ENCODE measurements at places on chromosomes 6 and 20.

- no peak for DNase-seq
Measured at GRCh38 chr6:3205913-3206312, 21.5 kb downstream of the TUBB2B start.

- no peak for DNase-seq
Measured at GRCh38 chr6:109870089-109870410, 108.1 kb upstream of the GPR6 start.

DNA sequence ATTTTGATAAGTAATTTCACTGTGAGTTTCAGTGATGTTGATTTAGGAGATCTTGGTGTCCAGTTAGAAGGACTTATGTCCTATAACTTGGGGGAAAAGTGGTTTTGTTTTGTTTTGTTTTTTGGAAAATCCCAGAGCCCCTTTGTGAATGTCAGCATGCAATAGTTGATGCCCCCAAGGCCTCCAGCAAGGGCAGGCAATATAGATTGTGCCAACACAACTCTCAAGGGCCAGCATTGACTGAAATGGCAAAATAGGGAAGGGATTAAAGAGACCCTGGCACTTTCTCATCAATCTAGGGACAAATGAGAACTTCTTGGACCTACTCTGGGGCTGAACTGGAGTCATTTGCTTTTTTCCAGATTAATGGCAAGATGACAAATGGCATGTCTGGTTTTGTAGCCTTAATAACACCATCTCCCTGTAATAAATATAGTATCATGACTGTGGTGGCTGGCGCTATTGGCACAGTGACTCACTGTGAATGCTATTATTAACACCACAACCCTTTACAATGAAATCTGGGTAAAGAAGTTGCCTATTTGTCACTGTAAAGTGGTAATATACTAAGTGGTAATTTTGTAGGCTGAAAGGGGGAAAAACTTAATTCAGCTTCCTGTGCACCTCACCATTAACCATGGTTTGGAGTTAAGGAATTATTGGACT, 51.8 kb downstream of the ABRACL start:
- no peak for DNase-seq

DNA sequence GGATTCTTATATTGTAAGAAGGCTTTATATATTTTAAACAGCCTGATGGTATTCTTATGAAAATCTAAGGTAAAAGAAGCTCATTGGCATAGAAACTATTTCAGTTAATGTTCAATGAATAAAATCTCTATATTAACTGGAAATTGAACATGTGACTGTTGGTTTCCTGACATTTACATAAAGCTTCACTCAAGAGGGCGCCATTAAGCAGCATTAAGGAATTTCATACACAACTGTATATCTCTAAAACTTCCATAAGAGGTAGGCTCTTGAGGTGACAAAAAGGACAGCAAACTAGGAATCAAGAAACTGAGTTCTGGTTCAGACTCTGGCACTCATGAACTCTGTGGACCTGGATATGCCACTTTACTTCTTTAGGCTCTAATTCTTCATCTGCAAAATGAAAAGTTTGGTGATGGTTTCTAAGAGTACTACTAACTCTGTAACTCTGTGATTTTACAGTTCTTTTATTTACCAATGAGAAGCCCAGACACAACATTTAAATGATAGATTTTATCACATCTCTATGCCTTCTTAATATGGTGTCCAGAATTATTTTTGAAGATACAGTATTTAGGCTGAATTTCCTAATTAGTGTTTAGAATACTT, 147.5 kb downstream of the FLRT3 start:
- DNase-seq, result no peak

GRCh38 chr20:39661833-39662232, 699.7 kb downstream of the DHX35 start:
- no peak for DNase-seq

DNA sequence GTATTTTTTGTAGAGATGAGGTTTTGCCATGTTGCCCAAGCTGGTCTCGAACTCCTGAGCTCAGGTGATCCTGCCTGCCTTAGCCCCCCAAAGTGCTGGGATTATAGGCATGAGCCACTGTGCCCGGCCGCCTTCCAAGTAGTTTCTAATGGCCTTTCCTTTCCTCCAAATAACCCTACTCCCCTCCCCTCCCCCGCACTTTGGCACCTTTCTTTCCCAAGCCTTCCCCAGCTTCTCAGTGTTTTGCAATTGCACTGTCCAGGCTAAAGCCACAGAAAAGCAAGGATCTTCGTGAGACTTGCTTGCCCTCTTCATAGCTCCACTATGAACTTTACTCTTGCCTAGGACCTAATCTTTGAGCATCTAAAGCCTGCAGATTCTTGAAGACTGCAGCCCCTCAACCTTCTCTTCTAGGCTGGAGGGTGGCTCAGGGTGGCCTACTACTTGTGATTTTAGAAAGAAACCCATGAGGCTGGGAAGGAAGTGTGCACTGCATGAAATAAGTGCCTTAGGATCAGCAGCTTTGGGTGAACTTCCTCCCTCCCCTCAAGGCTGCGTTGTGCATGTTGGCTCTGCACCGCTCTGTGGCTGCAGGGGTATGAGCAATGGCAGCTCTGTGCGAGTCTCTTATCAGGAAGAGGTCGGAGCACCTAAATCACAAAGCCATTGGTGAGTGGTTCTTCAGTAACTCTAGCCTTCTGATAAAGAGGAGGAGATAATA, 152.4 kb upstream of the SNX9 start:
- DNase-seq, result no peak

- DNase-seq, result no peak
Measured at GRCh38 chr6:26021001-26021349, 58.4 kb downstream of the TRIM38 start.

- DNase-seq, result no peak
Measured at GRCh38 chr20:36582821-36583220, 9.4 kb downstream of the TGIF2 start.

- no peak for DNase-seq
Measured at GRCh38 chr20:38242848-38243708, 17.5 kb downstream of the KIAA1755 start.

DNA sequence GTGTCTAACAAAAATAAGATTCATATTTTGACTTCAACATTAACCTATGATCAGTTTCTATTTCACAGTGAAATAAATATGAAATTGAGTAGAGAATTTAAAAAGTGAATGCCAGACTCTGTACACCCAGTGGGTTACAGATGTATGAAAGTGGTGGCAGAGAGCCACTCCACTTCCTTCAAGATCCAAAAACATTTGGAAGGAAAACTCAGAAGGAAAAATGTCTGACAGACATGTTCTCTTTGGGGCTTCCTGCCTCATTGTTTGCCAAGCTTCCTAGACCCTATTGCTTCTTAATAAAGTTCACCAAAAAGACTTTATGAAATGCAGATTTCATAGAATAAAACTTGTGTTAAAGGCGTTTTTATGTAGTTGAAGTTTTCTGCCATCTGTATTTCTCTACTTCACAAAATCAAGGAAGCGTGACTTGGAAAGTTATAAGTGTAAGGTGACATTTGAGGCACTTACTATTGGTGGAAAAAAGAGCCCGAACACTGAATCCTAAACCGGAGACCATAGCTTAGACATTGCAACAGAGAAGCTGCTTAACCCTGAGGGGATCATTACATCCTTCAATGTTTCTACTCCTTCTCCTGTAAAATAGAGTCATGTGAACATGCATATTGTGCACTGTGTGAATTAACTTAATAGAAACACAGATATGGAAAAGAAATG, 12.8 kb downstream of the HMGCLL1 start:
- DNase-seq, result no peak

DNA sequence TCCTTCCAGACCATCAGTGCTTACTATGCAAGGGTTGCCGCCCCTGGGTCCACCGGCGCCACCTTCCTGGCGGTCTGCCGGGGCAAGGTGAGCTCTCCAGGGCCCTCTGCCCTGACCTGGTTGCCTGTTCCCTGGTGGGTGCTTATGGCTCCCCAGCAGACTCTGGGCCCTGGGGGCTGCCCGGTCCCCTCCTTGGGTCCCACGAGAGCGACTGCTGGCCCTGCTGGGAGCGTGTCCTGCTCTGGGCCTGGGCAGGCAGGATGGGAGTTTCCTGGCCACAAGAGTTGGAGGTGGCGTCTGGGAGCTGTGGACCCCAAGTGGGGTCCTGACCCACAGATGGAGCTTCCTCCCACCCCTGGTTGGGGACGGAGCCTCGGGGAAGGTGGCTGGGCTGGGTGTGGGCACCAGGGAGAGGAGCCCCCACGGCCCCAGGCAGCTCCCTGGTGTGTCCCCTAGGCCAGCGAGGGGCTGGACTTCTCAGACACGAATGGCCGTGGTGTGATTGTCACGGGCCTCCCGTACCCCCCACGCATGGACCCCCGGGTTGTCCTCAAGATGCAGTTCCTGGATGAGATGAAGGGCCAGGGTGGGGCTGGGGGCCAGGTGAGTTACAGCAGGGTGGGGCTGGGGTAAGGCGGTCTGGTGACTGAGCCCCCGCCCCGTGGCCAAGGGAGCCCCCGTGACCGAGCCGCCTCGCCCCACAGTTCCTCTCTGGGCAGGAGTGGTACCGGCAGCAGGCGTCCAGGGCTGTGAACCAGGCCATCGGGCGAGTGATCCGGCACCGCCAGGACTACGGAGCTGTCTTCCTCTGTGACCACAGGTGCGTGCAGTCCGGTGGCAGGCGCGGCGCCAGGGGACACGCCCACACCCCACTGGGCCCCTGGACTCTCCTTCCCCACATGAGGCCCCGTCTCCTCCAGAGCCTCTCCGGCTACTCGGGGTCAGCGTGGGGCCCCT, 7.1 kb upstream of the TNFRSF6B start:
- DNase-seq, result no peak

DNA sequence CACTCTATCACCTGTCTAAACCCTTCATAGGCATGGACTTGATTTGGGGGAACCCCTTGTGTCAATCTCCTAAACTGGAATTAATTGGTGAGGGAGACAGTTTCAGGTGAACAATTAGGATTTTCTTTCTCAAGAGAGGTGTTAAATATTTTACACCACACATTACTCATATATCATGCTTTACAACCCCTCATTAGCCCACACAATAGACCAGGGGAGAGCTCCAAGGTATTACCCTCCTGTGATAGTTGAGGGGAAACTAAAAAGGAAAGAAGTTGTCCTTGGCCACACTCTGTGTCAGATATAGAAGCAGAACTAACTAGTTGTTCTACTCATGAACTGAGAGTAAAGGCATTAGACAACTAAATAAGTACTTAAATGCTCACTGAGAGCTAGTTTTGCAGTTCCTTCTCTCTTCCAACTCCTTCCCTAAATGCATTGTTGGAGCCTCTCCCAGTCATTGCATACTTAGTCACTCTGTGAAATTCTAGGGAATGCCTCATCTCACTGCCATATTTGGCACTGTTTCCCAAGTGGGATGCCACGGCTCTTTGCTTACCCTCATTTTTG, 183.7 kb upstream of the CEP162 start:
- no peak for DNase-seq

DNA sequence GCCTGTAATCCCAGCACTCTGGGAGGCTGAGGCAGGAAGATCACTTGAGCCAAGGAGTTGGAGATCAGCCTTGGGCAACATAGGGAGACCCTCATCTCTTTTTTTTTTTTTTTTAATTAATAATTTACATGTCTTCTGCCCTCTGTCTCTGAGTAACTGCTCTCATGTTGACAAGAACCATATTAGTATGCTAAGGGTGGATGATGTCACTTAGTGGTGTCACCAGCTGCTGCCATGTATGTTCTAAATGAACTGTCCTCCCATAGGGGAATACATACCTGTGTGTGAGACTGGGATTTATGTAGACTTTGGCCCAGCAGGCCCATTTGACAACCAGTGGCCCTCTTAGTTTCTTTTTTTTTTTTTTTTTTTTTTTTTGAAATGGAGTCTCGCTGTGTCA, 65.6 kb downstream of the SCAND1 start:
- no peak for DNase-seq

DNA sequence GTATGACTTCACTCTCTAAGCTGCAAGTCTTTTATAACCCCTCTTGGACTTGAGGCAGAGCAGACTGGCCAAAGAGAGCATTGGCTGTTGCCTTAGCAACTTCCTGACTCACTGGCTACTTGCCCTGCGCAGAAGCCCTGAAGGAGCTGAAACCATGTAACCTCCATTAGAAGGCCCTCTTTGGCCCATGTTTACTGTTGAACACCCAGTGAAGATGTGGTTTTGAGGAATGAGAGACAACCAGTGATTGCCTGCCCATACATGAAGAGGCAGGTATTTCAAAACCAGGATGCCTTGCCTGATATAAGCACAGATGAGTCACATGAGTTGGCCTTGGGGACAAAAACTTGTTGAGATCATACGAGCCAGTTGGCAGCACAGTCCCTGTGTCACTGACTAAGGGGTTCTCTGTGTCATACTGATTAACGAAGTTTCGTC, 182.5 kb downstream of the EDN1 start:
- no peak for DNase-seq

GRCh38 chr20:63282946-63283345, 10.0 kb upstream of the COL20A1 start:
- DNase-seq, result no peak

Data from activated T-cell treated with anti-CD3 and anti-CD28 coated beads for 4 hours (primary cell).